ENCODE measurements at places on chromosomes 12 and 14.

DNA sequence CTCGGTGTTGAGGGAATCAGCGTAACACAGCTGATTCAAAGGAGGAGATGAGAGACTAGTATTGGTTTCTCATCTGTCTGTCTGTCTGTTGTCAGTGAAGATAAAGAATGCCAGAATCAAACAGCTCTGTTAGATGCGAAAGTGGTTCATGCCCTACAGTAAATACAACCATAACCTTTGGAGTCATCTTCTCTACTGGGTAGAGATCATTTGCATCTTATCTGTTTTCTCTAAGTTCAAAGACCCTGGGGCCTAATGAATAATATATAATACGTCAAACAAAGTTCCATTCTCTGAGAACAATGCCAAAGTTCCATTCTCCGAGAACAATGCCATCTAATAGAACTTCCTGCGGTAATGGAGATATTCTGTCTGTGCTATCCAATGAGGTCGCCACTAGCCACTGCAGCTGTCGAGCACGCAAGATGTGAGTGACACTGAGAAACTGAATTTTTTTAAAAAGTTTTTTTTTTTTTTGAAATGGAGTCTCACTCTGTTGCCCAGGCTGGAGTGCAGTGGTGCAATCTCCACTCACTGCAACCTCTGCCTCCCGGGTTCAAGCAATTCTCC lies 6.6 kb downstream of the IL31 start:
- DNase-seq: no peak

- no peak for DNase-seq
These were observed 64.8 kb upstream of the CMKLR1 start for GRCh38 chr12:108403952-108404351.

- no peak for DNase-seq
These were observed 19.7 kb upstream of the DUSP16 start for GRCh38 chr12:12582193-12582881.

DNA sequence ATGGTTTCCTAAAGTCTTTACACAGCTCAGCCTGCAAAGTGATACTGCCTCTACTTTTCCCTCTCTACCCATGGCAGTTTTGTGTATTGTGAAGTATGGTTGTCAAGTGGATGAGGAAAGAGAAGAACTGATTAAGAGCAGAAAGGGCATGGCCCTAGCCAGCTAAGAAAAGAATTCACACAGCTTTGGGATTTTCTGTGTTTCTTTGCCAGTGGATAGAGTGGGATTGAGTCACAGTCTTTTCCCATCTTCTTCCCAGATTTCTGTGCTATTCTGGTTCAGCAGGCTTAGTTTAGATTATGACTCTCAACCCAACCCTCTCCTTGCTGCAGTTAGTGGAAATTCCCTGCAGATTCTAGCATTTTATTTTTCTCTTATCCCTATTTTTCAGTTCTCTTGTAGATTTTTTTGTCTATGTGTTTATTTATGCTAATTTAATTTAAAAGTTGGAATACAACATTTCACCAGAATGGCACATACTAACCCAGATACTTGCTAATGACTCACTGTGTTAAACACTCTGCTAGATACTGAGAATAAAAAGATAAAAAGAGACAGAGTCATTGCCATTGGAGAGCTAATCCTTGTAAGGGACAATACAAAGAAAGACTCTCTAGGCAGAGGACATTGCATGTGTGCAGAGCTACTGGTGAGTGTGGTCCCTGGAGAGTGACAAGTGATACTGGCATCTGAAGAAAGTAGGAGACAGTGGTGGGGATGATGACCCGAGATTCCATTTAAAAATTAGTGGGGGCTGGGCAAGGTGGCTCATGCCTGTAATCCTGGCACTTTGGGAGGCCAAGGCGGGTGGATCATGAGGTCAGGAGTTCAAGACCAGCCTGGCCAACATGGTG lies 106.3 kb downstream of the ST8SIA1 start:
- DNase-seq: no peak

- DNase-seq: no peak
These were observed 644.0 kb downstream of the DIO2 start for GRCh38 chr14:79567306-79567705.
